ENCODE measurements at places on chromosomes 12 and 14.

DNA sequence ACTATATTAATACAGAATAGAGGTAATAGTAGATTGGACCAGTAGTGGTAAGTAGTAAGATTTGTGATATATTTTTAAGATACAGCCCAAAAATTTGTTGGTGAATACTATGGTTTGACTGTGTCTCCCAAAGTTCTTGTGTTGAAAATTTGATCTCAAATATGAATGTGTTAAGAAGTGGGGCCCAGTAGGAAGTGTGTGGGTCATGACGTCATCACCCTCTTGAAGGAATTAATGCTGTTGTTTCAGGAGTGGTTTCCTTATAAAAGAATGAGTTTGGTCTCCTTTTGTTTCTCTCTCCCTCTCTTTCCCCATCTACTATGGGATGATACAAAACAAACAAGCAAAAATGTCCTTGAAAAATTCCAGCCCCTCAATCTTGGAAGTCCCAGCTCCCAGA is 16.3 kb downstream of the LUM start:
- DNase-seq, result peak; percentile 18

GRCh38 chr14:59583755-59584154 is 7.1 kb upstream of the CCDC175 start:
- peak; percentile 39 for DNase-seq

DNA sequence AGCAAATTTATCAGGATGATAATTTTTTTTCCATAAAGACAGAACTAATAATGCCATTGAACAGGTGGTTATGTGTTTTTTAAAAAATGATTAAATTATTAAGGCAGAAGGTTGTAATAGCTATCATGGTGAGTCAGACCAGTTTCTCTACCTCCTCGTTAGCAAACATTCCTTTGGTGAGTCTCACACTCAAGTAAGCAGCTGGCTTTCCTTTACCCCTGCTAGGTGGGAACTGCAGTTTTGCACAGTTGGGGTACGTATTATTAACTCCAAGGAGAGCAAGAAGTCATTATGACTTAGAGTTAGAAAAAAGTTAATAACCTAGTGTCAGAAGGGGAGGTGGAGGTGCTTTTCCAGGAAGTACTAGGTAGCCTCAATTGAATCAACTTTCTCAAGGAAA is 165.3 kb downstream of the SNAPC1 start:
- peak; percentile 16 for DNase-seq

DNA sequence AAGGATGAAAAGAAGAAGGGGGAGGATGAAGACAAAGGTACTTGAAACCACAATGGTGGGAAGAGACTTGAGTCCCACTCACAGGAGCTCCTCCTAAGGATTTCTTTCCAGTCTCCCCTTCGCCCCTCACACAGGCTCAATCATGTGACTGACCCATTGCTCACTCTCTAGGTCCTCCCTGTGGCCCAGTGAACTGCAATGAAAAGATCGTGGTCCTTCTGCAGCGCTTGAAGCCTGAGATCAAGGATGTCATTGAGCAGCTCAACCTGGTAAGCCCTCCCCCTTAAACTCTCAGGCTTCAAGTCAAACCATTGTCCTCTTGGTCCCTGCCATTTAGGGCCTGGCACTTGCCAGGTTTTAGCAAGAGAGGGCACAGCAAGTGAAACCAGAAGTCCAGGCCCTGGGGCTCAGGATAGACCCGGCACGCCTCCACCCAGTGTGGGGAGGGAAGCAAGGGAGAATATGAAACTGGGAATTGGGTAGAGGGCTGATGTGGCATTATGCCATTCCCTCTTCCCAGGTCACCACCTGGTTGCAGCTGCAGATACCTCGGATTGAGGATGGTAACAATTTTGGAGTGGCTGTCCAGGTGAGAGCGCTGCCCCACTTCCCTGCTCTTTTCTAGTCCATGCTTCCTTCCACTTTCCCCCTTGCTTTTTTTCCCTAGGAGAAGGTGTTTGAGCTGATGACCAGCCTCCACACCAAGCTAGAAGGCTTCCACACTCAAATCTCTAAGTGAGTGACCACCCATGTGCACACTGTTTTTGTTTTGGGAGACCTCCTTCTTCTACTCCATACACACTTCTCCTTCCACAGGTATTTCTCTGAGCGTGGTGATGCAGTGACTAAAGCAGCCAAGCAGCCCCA is 1.8 kb downstream of the PSME1 start:
- no peak for DNase-seq

GRCh38 chr12:106289196-106289681 is 13.3 kb upstream of the TCP11L2 start:
- DNase-seq, result no peak

DNA sequence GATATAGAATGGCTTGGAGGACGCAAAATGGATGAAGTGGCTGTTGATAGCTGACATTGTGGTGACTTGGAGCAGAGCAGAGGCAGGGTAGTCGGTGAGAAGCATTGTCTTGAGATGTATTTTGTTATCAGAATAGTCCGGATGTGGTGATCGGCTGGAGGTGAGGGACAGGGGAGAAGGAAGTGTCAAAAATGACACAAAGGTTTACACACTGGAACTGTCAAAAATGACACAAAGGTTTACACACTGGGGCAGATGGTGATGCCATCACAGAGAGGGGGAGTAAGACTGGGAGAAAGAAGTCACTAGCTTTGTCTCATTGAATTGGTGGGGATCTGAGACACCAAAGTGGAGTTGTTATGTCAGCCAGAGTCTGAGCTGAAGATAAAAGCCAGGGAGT is 30.1 kb downstream of the CDKL1 start:
- DNase-seq, result no peak

GRCh38 chr12:24748326-24748725 is 200.6 kb downstream of the BCAT1 start:
- DNase-seq, result no peak

- DNase-seq, result no peak
Measured at GRCh38 chr12:87094356-87094755, 838.2 kb upstream of the MGAT4C start.

DNA sequence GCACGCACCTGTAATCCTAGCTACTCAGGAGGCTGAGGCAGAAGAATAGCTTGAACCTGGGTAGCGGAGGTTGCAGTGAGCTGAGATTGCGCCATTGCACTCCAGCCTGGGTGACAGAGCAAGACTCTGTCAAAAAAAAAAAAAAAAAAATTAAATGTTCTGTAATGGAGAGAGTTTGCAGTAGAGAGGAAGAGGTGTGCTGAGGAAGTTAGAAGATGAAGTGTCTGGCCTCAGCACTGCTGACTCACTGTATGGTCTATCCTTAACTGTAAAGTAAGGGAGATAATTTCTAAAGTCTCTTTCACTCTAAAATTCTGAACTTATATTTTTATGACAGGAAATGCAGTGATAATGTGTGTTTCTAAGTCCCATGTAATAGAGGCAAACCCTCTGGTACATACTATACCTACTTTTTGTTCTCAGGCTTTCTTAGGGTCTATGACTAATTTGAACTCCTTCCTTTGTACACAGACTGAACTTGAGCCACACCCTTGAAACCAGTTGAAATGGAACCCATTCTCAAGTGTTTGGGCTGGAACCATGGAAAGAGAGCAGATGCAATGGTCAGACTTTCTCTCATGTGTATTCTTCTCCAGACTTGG is 278.1 kb upstream of the FAR2 start:
- peak; percentile 20 for DNase-seq

DNA sequence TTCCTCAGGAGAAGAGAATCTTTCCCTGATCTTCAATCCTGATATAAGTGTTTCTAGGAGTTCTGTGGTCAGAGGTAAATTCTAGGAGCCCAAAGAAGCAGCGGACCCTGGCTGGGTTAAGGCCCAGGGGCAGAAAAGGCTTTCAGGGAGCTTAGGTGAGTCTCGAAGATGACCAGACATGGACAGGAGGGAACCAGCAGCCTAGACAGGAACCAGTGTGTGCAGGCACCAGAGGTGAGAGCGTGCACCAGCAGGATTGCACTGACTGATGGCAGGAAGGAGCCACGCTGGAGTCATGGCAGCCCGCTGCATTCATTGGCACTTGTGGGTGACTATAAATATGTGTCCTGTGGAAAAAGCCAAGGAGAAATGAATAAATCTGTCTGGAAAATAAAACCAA is 489.9 kb downstream of the BCL11B start:
- DNase-seq, result no peak

- DNase-seq, result peak; percentile 93
Measured at GRCh38 chr12:42213954-42214426, 24.1 kb downstream of the YAF2 start.

DNA sequence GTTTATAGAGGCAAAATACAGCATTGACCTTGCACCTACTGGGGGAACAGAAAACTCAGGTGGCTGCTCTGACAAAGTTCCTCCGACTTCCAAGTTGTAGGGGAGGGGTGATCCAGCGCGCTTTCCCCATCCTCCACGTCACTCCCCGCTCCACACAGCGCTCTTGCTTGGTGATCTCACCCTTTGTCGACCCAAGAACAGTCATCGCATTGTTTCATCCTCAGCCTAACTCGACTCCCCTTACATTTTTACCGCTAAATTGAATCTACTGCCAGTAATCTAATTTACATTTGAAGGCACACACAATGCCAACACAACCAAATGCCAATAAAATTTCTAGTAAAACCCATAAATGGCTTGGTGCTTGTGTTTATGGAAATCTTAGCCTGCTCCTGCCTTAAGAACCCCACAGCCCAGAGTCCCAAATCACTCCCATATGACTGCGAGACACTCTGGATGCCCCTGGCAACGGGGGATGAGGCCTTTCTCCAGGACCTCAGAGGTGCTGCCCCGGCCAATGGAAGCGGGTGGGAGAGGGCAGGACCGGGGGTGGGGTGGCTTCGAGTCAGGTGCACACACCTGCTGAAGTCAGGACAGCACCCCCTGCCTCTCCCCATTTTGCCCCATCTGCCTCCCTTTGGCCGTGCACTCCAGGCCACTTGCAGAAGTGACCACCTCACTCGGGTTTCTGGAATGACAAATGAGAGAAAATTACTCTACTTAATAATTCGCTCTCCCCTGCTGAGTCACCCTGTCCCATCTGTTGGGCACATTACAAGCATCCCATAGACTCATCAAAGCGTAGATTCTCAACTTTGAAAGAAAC is 98.2 kb upstream of the GSC start:
- no peak for DNase-seq

DNA sequence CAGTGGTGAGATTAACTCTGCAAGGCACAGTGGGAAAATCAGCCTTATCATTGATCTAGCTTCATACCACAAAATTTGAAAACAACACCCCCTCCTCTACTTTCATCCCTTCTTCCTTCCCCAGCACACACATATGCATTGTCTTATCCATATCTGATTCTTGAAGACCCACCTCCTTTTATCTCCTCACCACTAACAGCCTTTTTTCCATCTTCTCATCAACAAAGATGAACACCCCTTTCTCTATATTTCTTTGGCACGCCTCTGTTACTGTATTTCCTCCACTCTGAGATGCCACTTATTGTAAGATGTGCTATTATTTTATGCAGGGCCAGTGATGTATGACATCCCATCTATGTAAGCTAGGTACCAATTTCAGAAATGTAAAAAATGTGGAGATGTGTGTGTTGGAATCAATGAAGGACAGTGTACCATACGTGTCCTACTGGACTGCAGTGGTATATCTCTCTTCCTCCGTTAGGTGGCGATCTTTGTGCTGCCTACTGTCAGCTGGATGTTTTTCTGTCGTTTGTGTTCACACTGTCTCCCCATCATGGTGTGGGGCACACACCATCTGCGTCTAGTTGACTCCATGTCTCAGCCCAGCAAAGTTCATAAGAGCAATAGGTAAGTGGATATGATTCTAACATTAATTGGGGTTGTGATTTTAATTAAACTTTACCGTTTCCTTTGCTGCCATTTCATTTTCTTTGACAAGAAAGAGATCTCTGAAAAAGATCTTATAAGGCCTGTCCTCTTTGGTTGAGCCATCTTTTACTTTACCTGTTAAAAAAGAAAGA is 24.0 kb downstream of the CCDC38 start:
- peak; percentile 57 for DNase-seq

DNA sequence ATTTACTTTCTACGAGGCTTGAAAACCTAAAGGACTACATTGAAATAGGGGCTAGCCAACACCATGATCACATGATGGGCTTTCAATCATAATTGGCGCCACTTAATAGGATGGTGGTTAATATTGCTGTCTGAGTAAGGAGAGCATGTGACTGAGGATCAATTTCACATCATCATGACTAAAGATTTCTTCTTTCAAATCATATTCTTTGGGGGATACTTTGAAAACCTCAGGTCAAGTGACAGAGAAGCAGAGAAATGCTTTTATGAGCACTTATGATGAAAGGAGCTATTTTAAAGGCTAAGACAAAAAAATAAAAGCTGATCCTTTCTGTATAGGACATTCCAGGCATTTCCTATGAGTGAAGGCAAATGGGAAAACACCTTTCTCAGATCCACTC is 42.9 kb upstream of the KRAS start:
- no peak for DNase-seq

DNA sequence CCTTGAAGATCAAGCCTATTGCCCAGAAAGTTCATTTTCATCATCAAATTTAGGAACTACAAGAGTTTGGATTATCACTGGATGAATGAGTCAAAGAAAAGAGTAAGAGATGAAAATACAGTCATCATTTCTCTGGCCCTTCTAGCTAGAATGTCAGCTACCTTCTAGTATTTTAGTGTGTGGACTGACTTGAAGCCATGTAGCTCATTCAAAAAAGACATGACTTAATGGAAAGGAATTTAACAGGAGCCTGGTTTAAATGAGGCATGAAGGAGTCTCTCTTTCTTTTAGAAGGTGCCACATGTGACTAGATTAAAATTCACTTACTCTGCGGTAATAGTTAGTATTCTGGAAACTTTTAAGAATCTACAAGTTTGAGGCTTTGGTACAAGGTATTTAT is 7.1 kb downstream of the PTHLH start:
- no peak for DNase-seq

DNA sequence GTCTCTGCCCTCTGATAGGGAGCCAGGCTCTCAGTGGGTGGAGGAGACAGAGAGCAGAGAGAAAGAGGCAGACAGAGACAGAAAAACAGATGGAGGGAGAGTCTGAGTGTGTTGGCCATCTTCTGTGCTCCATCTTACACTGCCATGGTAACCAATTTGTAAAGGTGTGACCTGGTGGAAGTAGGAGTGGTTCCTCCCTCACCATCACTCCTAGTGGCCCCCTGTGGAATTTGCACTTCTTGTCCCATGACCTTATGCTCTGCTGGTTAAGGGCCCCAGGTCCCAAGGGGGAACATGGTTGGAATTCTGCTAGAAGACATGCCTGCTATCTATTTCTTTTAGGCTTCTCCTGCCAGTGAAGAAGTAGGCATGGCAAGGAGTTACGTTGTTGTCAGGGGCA is 376.7 kb upstream of the CCDC196 start:
- no peak for DNase-seq

DNA sequence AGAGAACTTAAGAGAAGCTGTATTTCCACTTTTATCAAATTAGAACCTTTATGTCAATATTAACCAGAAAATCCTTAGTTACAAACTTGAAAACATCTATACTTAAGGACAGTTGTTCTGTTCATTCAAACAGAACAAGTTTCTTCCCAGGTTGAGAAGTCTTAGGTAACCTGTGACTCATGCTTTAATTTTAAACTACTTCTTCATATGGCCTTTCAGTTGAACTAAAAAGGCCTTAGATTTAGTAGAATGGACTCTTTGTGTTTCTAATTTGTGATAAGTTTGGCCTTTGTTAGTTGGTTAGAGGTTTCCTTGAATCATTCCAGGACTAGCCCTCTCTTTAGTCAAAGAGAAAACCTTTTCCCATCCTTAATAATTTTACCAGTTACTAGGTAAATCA is 274.2 kb downstream of the FUT8 start:
- DNase-seq, result peak; percentile 7
